ENCODE measurements at places on chromosomes 3 and 15.
A peak's percentile ranks its signal among the peaks of the same experiment; 100 is the strongest.

DNA sequence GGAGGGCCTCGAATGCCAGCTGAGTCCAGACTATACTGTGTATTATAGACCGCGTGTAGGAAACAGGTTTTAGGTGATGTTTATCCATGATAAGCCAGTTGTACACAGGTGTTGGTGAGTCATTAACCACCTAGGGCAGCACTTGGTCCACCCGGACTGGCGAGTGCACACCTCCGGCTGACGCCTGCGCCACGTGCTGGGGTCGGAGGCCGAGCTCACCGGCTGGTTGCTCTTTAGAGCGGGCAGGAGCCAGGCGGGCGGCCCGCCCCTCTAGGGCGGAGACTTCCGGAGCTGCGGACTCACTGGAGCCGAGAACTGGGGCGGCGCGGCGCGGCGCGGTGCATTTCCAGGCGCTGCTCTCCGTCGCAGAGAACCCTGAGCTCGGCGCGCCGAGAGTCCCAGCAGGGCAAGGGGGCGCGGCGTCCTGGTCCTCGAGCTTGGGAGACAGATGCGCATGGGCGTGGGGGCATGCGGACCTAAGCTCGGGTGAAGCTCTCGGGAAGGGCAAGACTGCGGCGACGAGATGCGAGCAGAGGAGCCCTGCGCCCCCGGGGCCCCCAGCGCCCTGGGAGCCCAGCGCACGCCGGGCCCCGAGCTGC lies at the start of gene ESYT3:
ESYT3 (plus strand) TSS at position 341 of the 599 bp plus-strand sequence; CDS start at position 524, 183 bp downstream.
- peak; percentile 84 for DNase-seq

GRCh38 chr3:183064475-183064874 lies 34.8 kb downstream of the MCCC1 start:
- DNase-seq: no peak

GRCh38 chr3:197298945-197299854 lies 788 bp upstream of the DLG1 start:
- DNase-seq: peak; percentile 75

DNA sequence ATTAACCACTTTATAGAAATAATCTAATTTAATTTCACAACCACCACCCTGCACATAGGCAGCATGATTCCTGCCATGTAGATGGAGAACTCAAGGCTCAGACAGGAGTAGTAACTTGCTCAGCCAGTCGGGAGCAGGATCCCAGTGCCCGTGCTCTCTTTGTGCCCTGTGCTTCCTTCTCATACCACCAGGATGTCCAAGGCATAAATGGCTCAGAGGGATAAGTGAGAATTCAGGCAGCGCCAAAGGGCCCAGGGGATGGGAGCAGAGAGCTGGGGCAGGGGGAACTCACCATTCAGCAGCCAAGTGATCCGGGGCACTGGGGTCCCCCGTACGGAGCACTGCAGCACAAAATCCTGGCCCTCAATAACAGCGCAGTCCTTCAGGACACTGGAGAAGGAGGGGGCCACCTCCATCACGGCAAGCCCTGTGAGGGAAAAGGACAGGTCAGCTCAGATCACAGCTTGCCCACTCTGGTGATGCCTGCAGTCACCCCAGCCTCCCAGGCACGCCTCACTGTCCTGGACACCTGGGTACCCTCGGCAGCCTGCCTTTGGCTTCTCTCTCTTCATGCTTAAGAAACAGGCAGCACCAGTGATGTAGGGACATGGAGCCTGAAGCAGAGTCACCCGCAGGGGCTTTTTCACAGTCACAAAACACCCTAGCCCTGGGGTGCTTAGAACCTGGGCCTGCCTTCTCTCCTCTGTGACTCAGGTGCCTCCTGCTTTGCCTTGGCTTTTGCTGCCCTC lies 141.0 kb upstream of the HACD2 start:
- DNase-seq: peak; percentile 42

- peak; percentile 21 for DNase-seq
Observed at GRCh38 chr3:112531358-112531781, 30.4 kb downstream of the ATG3 start.

- DNase-seq: no peak
Observed at GRCh38 chr15:79513940-79514339, 81.8 kb downstream of the MINAR1 start.

DNA sequence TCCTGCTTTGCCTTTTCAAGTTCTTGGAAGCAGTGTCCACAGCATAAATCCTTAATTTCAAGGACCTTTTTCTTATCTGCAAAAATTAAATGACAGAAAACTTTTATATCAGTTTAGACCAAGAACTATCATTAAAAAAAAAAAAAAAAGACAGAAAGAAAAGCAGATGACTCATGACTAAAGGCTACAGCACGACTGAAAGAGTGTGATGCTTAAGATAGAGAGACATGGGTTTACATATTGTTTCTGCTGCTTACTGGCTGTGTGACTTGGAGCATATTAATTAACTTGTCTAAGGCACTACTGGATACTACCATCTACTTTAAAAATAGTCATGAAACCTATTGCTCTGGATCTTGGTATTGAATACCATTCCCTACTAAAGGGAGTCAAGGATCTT lies 62.3 kb downstream of the CEP152 start:
- DNase-seq: no peak

- DNase-seq: no peak
Observed at GRCh38 chr15:98845138-98845884, 162.3 kb downstream of the PGPEP1L start.

GRCh38 chr3:49856181-49857005 lies at the start of gene TRAIP:
Gene TRAIP, minus strand, starts transcription at chr3:49856564. Its CDS starts 111 bp downstream, at chr3:49856453.
- peak; percentile 97 for DNase-seq

GRCh38 chr15:93348711-93349545 lies 259.9 kb upstream of the RGMA start:
- DNase-seq: no peak

DNA sequence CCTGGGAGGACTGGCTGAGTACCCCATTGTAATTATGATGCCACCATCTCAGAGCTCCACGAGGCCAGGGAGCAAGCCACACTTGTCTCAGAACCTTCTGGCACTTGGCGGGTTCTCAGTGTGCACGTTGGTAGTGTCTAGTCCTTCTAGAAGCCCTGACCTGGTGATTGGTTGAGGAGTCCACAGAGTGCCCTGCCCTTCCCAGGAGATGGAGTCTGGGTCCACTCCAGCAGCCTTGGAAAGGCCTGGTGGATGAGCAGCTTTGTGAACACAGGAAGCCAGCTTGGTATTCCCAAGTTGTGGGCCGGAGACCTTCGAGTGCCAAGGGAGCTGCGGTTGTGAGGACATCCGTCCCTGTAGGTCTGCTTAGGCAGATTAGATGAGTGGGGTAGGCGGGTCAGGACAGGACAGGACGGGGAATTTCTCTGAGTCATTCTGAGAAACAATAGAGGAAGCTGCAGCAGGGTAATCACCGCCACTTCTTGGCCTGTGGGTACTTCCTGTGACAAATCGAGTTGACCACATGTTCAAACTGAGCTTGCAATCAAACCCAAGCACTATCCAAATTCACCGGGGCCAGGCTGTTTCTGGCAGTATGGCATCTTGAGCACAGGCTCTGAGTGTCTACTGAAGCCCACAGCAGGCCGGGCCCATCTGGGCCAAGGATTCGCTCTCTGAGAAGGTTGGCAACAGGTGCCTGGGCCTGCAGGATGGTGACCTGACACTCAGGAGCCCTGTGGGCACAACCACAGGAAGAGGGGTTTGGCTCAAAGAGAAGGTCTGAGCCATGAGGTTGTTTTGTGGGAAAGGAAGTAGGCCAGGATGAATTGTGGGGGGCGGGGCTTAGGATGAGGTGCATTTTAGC lies 71.5 kb upstream of the PLXNA1 start:
- no peak for DNase-seq

DNA sequence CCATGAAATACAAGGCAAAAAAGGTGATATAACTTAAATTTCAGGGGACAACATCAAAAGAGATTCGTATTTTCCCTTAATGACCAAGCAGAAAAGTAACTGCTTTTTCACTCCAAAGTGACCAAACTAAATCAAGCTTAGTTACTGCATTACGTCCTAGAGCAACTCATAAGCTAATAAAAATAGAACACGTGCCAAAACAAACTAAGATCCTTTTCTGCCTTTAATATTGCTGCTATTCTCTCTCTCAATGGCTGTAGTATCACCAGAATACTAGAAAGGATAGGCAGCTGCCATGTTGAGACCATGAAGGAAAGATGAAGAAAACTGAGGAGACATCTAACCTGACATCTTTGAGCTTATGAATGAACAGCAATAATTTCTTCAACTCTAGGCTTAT lies 43.3 kb downstream of the UBXN7 start:
- DNase-seq: no peak

DNA sequence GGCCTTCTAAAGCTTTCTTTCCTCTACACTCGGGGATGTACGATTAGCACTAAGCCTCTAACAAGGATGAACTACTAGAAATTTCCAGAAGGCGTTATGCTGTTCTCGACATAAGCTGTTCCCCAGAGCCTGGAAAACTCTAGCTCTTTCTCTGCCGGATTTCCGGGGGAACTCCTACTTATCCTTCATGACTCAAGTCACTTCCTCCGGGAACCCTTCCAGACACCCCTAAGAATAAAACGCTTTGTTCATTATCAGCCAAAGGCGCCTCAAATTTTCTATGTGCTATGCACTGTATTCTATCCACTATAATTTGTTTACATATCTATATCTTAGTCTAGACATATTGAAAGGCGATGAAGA lies 455 bp upstream of the SNAP23 start:
- DNase-seq: peak; percentile 69

DNA sequence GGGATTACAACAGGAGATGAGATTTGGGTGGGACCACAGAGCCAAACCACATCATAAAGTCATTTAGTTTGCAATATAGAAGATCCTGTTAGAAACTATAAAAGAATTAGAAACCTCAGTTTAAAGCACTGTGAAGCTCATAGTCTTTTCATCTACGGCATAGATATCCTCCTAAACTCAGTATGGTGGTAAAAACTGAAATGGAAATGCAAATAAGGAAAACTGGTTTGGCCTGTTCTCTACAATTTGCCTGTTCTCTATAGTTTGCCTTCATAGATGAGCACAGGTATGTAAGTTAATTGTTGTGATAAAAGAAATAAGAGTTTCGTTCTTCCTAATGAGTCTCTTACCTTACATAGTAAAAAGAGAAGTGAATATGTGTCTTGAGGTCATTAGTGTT lies 331.6 kb upstream of the ARL6 start:
- no peak for DNase-seq
